Activated naive CD8-positive, alpha-beta T cell treated with anti-CD3 and anti-CD28 coated beads, Interleukin-2, amount 10 ng/mL, durations not matched to agents 7 days and 5 days (primary cell): ENCODE measurements at places on chromosomes 1 and 21. TPM values are rescaled to one million over a fixed set of nuclear protein-coding genes. Genes with fewer than 3 reads are reported as not detected.

DNA sequence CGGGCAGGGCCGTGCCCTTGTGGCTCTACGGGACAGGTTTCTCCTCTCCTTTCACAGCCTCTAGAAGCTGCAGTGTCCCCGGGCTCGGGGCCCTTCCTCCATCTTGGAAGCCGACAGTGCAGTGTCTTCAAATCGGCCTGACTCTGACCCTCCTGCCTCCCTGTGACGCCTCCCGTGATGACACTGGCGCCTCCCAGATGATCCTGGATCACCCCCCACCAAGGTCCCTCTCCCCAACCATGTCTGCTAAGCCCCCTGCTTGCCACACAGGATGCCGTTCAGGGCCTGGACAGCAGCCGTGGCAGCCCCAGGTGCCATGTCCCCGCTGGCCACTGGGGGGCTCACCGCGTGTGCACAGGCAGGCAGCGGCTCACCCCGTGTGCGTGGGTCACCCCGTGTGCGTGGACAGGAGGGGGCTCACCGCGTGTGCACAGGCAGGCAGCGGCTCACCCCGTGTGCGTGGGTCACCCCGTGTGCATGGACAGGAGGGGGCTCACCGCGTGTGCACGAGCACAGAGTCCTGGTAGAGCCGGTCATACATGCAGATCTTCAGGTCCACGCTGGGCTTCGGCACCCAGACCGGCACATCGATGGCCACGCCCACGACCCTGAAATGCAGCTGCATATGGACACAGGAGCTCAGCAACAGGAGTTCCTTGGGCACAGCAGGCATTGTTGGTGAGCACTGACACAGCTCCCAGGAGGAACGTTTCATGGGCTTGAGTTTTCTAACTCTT is 24.9 kb upstream of the TMEM52 start:
- peak; percentile 75 for DNase-seq

DNA sequence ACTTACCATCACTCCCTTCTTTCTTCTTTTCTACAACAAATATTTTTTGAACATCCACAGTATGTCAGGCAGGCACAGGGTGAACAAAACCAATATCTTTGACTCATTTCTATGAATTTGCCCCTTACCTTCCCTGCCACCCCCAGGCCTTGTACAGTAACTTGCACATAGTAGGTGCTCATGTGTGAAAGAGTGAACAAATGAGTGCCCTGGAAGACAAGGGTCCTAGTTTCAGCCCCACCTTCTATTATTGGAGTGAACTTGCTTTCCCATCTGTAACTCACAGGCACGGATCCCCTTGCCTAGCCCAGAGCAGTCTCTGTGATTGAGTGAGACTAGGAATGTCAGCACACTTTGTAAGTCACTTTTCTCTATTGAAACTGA is 12.8 kb downstream of the ZDHHC18 start:
- DNase-seq: no peak

- DNase-seq: no peak
These were observed 340.0 kb downstream of the NPHP4 start for GRCh38 chr1:5651964-5652821.

Gene ADAMTS1
- total RNA-seq: 1.6 TPM

DNA sequence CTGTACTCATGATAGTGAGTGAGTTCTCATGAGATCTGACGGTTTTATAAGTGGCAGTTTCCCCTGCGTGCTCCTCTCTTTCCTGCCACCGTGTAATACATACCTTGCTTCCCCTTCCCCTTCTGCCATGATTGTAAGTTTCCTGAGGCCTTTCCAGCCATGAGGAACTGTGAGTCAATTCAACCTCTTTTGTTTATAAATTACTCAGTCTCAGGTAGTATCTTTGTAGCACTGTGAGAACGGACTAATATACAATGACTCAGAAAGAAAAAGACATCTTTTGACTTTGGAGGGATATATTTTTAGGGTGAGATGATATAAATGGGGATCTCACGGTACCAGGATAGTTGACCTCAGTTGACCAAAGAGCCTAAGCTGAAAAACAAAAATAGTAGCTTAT is 74.7 kb upstream of the BACH1 start:
- no peak for DNase-seq

Gene FLG2
- total RNA-seq: not detected

DNA sequence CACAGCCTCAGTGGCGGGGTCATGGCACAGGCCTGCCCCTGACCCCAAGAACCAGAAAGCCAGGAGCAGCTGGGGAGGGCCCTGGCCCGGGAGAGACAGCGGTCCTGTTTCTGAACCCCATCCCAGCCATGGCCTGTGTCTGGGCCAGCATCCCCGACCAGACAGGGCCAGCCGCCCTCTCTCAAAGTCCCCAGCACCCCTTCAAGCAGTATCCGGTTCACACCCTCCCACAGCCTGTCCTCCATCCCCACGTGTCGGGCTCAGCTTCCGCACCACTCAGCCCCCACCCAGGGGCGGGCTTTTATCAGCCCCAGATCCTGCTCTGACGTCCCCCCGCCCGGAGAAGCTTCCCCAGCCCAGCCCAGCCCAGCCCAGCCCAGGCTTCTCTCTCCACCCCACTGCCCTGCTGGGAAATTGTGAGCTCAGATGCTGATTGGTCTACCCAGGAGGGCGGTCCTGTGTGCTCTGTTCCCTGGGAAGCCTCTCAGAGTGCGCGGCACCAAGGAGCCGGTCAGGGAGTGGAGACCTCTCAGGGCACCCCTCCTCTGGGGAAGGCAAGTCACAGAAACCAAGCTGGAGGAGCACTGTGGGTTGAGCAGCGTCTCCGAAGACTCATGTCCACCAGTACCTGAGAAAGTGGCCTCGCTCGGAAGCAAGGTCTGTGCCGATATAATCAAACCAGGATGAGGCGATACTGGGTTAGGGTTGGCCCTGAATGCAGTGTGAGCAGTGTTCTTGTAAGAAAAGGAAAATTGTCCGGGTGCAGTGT is 4.7 kb upstream of the FAAP20 start:
- peak; percentile 81 for DNase-seq

Gene GPR37L1
- total RNA-seq: not detected

DNA sequence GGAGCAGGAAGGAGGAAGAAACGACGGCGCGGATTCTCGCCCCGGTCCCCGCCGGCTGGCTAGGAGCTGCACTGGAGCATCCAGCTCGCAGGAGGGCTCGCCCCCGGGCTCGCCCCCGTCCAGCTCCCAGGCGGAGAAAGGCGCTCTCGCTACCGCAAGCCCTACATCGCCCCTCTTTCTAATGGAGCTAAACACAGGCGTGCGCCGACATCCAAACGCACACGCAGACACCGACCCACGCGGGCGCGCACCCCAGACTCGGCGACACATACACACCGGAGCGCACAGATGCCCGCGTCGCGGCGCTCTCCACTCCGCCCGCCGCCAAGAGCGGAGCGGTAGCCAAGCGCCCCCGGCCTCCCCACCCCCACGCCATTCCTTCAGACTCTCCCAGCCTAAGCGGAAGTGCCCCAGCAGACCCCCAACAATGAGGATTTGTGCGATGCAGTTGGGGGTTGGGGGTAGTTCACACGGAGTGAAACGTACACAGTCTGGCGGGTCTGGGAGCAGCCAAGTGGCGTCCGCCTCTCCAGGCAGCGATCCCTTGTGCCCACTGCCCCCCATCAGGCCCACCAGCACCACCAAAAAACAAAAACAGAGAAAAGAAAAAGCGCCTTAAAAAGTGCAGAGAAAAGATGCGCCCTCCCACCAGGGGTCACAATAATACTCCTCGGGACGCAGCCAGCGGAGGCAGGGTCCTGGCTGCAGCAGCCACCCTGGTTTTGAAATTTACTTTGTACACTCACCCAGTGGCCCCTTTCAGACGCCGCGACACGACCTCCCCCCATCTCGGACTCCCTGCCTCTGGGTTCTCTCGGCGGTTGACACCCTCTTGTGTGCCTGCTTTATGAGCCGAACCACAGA is 1.4 kb downstream of the DAB1 start:
- DNase-seq: no peak

GRCh38 chr1:116877141-116877818 is 32.4 kb upstream of the PTGFRN start:
- DNase-seq: no peak

- no peak for DNase-seq
These were observed 114.4 kb downstream of the DMRTA2 start for GRCh38 chr1:50308878-50309277.

GRCh38 chr1:3776231-3776961 is 3.8 kb downstream of the SMIM1 start:
- DNase-seq: no peak

Gene CCDC181
- total RNA-seq: not detected

DNA sequence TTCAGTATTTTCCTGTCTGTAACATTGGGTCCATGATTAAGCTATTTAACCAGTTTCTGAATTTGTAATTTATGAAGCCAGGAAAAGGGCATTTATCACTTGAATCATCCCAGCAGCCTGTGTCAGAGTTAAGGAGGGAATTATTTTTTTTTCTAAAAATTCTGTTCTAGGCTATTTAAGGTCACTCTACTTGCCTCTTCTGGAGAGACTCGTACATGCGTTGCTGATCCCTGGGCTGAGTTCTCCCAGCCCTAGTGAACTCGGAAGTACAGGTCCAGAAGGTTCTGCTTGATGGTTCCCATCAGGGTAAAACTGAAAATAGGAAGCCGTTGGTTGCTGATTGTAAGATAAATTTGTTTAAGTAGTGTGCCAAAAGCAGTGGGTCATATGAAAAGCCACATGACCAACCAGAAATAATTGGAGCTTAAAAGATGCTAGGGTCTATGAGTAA is 90.7 kb downstream of the GPR88 start:
- DNase-seq: no peak

DNA sequence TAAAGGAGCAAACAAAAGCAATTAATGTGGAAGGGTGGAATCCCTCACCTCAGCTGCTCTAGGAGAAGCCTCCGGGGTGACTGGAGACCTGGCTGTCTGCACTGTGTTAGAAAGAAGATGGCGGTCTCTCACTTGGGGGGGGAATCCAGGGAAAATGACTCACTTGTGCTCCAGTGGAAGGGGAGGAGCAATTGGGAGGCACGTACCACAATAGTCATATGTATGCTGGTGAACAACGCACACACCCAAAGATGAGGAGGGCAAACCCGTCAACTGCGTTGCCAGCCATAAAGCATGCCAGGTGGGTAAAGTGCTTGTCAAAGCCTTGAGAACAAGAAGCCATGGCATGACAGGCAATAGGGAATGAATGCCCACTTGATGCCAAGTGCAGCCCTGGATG is 22.1 kb downstream of the PLEKHA6 start:
- DNase-seq: no peak

DNA sequence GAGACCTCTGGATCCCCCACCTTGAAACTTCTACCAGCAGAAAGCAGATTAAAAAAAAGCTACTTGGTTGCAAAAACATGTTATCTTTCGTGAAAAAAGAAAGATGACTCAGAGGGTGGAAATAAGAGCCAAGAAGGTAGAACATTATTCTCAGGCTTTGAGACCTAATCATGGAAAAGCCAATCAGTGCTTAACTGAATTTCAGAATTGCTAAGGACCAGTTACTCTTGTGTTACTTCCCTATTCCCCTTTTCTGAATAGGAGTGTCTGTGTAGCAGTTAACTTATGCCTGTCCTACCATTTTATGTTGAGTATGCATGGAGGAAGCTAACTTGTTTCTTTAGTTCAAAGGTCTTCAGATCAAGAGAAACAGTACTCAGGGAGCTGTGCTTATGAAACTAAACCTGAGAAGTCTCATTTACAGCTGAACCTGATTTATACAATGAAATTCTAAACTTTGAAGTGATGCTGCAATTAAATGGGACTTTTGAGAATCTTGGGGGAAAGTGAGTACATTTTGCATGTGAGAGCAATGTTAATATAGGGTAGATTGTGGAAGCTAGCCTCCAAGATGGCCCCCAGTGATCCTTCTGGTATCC is 15.1 kb upstream of the FOXD3 start:
- DNase-seq: no peak

Gene ISG15
- 457 TPM for total RNA-seq

Gene SHISA4
- total RNA-seq: 0.23 TPM

DNA sequence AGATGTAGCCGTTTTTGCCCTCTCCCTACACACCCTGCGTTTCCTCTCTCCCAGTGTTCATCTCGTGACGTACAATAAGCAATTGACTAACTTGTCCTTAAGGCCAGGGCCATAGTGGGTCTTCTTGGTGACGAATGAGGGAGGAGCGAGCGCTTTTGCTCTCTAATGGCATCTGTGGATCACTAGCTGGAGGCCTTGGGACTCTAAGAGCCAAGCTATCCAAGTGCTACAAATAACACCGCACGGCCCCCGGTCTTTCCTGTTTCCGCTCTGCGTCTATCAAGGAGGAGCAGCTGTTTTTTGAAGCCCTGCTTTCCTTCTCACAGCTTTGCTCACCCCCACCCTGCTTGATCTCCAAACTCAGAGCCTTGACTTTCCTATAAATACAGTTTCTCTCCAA is 25.2 kb downstream of the EVA1C start:
- DNase-seq: no peak

DNA sequence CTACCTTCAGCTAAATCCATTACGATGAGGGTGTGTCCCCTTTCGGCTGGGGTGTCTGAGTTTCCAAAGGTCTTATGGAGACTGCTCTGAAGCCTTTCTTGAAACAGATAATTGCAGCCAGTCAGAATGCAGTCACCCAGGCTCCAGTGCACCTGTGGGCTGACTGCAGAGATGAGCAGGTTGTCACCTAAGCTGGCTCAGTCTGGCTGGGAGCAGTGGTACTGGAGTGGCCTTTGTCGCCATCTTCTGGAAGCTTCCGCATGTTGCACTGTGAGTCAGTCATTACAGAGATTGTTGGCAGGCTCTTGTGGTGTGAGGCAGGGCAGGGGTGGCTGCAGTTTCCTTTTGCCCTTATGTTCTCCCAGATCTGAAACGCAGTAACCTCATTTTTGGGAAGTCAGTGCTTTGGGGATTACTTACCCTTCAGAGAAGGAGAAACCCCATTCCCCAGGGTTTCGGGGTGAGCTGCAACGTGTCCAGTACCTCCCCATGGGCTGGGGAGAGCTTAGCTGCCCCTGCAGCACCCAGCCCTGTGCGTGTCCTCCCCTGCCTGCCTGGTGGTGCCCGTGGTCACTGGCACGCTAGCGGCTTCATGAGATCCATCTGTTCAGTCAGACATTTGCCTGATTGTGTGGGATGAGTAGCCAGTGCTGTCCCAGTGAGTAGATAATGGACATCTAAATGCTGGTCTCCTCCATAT is 48.0 kb downstream of the SMYD2 start:
- DNase-seq: peak; percentile 76

GRCh38 chr1:39955547-39956539 is 898 bp downstream of the MFSD2A start:
- peak; percentile 56 for DNase-seq

Gene RHD
- not detected for total RNA-seq

- DNase-seq: no peak
These were observed 2.8 kb downstream of the LRIF1 start for GRCh38 chr1:110960777-110961420.

DNA sequence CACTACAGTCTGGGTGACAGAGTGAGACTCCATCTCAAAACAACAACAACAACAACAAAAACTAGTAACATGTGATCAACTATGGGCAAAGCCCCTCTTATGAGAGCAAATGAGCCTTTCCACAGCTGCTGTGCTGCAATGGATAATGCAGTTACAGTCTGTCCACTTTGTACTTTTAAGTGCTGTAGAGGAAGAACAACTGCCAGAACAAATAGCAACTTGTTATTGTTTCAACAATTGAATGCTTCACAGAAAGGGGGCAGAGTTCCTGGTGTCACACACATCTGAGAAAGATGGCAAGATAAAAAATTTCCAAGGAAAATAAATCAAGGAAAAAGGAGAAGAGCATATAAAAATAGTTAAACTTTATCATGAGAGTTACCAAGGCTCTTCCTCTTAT is 243.6 kb upstream of the DMRTA2 start:
- DNase-seq: no peak

- no peak for DNase-seq
These were observed 59.2 kb downstream of the TBX15 start for GRCh38 chr1:118928739-118929554.

Gene RGS8
- total RNA-seq: not detected

- DNase-seq: no peak
These were observed 16.5 kb downstream of the ZNF697 start for GRCh38 chr1:119631433-119632102.
